ENCODE measurements at places on chromosomes 4 and X. TPM values are rescaled to one million over a fixed set of nuclear protein-coding genes. Genes with fewer than 3 reads are reported as not detected.

DNA sequence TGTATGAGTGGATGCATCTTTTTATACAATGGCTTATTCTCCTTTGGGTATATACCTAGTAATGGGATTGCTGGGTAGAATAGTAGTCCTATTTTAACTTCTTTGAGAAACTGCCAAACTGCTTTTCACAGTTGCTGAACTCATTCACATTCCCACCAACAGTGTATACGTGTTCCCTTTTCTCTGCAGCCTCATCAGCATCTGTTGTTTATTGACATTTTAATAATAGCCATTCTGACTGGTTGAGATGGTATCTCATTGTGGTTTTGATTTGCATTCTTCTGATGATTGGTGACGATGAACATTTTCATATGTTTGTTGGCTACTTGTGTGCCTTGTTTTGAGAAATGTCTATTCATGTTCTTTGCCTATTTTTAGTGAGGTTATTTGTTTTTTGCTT, 687.0 kb upstream of the EPHA5 start:
- no peak overlapping the region for H3K27ac ChIP-seq
- H3K27me3 ChIP-seq, result no peaks in the 10 kb centered on the region
- H3K4me1 ChIP-seq, result no peaks in the 10 kb centered on the region
- no peak overlapping the region for H3K4me3 ChIP-seq
- H3K36me3 ChIP-seq, result no peaks in the 10 kb centered on the region

- no peaks in the 10 kb centered on the region for H3K36me3 ChIP-seq
- H3K4me3 ChIP-seq, result no peak overlapping the region
- H3K27ac ChIP-seq, result no peak overlapping the region
- DNase-seq, result no peak
Measured at GRCh38 chr4:23697001-23697528, 192.8 kb downstream of the PPARGC1A start.

- DNase-seq, result no peak
- H3K4me3 ChIP-seq, result no peak overlapping the region
- H3K36me3 ChIP-seq, result no peaks in the 10 kb centered on the region
- H3K27me3 ChIP-seq, result no peaks in the 10 kb centered on the region
Measured at GRCh38 chr4:21735866-21736265, 212.7 kb downstream of the KCNIP4 start.

DNA sequence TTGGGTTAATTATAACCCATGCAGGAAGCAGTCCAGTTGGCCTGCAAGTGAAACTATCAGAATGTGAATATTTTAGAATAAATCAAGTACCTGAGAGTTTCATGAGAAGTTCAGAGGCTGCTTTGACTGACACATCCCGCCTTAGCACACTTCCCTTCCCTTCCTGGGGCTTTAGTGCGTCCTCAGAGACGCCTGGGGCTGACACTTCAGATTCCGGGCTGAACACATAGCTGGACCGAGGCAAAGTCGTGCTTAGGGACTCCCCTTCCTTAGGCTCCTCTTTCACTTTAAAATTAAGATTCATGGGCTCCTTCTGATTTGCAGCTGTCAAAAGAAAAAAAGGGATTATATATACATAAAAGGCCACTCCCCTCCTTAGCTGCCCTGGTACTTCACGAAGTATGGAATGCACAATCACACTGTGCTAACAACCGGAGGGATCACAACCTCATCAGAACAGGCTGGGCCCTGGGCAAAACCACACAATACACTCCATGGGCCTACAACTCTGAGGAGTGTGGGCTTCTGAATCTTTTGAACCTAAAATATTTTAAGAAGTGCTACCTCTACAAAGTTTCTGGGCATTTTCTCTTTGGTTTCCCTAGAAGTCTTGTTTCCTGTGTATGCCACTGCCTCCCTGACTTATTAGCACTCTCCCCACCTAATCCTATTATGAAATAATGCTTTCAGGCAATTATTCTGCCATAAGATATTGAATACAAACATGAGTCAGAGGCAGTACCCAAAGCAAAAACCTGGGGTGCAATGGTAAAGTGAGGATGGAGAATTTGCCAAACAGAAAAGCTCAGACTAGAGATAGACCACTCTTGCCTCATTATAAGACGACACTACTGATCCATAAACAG, 68.2 kb downstream of the ZNF827 start:
- no peak for DNase-seq
- no peak overlapping the region for H3K4me3 ChIP-seq
- H3K36me3 ChIP-seq, result no peaks in the 10 kb centered on the region

Gene GAGE12E
- total RNA-seq, result not detected
